Eye (tissue), 1 donor: ENCODE measurements at places on chromosomes 1 and 21.

DNA sequence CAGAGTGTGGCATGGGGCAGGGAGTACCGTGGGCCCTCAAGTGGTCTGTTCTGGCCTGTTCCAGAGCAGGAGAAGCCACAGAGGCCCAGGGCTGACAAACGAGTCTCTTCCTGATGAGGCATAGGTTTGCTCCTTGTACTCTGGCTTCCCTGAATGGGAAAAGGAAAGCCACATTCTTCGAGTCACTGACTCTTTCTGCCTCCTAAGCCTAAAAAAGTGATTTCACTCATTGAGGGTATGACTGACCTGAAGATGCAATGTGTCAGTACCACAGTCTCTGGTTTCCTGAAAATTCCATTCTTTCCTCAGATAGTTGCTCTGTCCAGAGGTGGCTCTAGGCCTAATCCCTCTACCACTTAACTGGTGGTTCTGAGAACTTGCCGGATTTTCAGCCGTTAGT, 92.3 kb downstream of the KCNN3 start:
- no peak for DNase-seq

DNA sequence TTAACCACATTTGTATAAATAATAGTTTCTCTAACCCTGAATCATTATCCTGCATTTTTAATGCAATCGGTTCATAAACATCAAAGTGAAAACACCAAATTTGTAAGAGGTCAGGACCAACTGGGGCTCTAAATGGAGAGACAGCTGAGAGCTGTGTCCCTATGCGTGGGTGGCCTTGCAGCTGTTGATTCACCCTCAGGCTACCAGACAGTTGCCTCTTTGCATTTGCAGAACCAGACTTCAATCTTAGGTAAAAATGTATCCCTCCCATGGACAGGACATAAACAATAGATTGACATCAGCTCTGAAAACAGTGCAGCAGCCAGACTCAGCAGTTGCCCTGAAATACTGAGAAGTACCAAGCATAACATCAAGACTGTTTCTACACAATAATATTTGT, 8.8 kb upstream of the TGFB2 start:
- DNase-seq: peak; percentile 79

- DNase-seq: no peak
Measured at GRCh38 chr1:239718571-239718970, 332.2 kb downstream of the CHRM3 start.

- no peak for DNase-seq
Measured at GRCh38 chr1:86915737-86916235, 1.4 kb downstream of the HS2ST1 start.

DNA sequence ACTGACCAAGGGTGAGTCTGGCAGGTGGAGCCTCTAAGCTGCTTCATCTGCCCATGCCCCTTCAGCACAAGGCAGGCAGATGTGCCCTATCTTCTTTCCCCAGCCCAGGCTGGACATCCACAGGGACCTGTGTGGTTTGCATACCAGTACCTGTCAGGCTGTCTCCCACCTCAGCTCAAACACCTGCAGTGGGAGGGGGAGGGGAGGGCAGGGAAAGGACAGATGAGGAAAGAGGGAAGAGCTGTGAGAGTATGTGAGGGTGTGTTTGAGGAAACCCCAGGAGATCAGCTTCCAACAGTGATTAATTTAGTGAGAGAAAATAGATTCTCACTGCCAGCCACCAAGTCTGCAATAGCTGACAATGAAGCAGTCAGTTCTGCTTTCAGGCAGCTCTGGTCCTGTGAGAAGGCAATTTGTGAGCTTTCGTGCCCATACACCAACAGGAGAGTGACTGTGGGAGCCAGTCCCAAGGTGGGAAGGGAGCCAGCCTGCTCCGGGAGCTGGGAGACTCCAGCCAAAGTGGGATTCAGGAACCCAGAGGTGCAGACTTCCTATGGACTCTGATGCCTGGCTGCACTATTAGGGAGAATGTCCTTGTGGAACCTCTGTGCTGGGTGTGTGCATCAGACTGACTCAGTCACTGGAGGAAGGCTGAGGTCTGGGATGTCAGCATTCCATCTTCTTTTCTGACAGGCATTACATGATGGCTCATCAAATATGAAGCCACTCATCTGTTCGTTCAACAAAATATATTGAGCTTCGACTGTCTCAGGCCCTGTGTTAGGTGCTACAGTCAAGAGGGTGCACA, 59.7 kb downstream of the TNR start:
- no peak for DNase-seq
